T1000 (cell line): ENCODE measurements at places on chromosomes 2 and 18.

GRCh38 chr2:26725521-26725820, 32.9 kb downstream of the KCNK3 start:
- no peak for DNase-seq

GRCh38 chr2:226423498-226423960, 376.1 kb downstream of the IRS1 start:
- DNase-seq: no peak

DNA sequence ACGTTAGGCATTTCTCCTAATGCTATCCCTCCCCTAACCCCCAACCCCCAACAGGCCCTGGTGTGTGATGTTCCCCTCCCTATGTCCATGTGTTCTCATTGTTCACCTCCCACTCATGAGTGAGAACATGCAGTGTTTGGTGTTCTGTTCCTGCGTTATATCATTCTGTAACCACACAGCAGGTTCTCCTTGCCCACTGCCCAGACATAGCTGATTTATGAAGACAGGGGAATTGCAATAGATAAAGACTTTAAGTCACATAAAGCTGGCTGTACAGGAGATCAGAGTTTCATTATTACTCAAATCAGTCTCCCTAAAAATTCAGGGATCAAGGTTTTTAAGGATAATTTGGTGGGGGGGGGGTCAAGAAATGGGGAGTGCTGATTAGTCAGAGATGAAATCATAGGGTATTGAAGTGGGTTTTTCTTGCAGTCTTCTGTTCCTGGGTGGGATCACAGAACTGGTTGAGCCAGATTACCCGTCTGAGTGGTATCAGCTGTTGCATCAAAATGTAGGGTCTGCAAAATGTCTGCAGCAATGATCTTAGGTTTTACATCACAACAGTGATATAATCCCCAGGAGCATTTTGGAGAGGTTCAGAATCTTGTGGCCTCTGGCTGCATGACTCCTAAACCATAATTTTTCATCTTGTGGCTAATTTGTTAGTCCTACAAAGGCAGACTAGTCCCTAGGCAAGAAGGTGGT, 392.1 kb upstream of the KCNJ3 start:
- no peak for DNase-seq

DNA sequence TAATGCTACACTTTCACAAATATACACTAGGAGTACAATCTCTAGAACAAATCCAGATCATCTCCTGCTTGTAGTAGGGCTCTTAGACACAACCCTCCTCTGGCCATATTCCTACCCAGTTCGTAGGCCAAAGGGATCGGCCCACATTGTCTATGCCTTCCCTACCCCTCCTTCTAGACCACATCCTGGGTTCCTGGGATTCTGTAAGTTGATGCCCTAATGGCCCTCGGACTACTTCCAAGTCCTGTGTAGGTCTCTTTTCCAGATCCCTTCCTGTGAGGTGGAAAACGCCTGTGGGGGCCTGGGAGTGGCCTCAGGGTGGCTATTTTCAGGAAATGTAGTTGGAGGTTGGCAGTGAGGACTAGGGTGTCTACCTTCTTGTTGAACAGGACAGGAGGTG, 289.7 kb downstream of the ZNF385B start:
- no peak for DNase-seq

DNA sequence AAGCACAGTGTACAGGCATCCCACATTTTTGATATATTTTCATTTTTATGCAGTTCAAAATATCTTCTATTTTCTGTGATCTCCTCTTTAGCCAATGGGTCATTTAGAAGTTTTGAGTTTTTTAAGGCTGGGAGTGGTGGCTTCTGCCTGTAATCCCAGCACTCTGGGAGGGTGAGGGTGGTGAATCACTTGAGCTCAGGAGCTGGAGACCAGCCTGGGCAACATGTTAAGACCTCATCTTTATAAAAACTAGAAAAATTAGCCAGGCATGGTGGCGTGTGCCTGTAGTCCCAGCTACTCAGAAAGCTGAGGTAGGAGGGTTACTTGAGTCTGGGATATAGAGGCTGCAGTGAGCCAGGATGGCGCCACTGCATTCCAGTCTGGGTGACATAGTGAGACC, 17.8 kb downstream of the UBR3 start:
- DNase-seq: no peak

DNA sequence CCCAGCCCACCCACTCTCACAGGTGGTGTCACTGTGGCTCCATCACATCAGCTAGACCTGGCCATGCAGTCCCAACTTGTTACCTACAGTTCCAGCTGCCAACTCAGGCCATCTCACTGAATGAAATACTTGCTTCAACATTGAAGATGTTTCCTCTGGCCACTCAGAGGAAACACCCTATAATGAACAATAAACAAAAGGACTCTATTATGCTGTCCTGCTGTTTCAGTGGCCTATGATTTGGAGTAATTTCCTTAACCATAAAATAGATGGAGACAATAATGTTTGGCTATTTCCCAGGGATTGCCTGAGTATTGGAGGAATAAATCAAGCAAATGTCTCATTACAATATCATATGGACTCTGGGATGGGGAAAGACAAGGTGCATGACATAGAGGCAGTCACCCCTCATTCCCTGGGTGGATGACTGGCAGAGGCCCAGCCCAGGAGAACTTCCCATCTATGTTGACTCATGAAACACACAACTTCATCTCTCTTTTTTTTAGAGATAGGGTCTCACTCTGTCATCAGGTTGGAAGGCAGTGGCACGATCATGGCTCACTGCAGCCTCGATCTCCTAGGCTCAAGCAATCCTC, 134.4 kb downstream of the TGIF1 start:
- no peak for DNase-seq

- no peak for DNase-seq
Observed at GRCh38 chr2:143824791-143825190, 695.1 kb downstream of the ZEB2 start.

DNA sequence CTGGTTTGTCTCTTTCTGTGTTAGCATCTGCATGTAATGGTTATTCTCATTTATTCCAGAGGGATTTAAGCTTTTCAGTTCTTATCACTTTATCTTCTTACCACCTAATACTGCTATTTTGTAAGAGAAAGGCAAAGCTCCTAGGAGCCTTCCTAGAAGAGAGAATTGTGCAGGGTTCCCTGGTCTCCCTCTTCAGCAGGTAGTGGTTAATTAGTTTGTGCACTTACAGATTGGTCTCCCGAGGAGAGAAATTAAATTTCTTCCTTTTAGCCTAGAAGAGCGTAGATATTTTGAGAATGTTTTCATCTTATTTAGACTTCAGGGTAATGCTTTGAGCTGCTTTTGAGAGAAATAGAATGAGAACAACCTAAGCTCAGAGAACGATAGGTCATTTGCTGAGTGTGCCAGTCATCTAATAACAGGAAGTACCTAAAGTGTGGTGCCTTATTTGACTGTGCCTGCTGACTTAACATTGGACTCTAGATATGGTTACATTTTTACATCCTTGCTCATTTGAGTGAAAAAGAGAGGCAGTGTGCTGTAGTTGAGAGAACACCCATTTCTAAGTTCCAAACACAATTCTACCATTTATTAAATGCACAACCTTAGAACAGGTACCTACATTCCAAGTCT, 651.4 kb downstream of the STK39 start:
- DNase-seq: no peak

DNA sequence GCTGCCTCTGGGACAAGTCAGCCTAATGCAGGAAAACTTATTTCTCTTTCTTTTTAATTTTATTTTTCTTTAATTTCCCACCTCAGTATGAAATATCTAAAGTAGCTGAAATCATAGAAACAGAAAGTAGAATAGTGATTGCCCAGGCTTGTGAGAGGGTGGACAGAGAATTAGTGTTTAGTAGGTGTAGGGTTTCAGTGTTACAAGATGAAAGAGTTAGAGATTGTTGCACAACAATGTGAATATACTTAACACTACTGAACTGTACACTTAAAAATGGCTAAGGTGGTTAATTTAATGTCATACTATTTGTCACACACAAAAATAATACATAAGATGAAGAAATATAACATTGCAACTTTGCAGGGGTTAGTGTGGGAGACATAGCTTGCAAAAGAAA, 80.8 kb downstream of the NAT8 start:
- DNase-seq: no peak

- DNase-seq: no peak
Observed at GRCh38 chr18:51064256-51064655, 34.2 kb downstream of the SMAD4 start.

DNA sequence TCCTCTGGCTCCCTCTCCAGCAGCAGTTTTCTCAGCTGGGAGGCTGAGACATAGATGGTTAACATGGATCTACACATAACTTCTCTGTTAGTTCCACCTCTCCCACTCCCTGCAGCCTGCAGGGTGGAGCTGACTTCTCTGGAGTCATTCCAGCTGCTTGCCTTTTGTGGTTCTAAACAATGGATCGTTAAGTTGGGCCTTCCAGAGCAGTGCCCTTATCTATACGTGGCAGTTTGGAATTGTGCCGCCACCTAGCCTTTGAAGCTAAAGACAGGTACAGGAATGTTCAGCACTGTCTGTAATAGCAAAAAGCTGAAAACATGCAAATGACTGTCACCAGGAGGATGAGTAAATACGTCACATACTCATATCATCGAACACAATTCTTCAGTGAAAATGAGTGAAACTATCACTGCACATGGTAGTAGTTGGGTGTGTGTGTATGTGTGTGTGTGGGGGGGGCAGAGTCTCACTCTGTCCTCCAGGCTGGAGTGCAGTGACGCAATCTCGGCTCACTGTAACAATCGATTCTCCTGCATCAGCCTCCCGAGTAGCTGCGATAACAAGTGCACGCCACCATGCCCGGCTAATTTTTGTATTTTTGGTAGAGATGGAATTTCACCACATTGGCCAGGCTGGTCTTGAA, 50.3 kb downstream of the SH2D6 start:
- no peak for DNase-seq

DNA sequence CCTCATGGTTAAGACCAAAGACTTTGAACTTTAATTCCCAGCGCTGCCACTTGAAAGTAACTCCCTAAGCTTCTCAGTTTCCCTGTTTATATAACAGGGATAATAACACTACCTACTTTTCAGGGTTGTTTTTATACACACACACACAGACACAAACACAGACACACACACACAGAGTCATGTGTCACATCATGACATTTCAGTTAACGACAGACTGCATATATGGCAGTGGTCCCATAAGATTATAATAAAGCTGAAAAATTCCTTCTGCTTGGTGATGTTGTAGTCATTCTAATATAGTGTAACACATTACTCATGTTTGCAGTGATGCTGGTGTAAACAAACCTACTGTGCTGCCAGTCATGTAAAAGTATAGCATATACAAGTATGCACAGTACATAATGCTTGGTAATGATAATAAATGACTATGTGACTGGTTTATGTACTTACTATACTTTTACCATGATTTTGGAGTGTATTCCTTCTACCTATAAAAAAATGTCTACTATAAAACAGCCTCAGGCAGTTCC, 89.2 kb upstream of the ITGA4 start:
- no peak for DNase-seq

DNA sequence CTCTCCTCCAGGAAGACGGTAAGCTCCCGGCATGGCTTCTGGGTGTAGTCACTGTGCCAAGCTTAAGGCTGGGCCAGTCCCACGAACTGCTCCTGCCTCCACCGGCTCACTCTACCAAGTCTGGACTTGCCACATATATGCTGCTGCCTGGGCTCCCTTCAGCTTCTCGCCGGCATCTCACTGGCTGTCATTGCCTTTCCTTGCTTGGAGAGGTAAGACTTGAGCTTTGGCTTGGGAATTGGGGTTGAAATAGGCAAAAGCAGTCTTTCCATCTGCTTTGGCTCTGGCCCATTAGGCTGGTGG, 481.0 kb downstream of the TGIF1 start:
- no peak for DNase-seq

- no peak for DNase-seq
Observed at GRCh38 chr2:99771681-99772333, 282.0 kb upstream of the REV1 start.

GRCh38 chr2:73451263-73451972, 65.8 kb downstream of the ALMS1 start:
- no peak for DNase-seq

GRCh38 chr2:220198896-220199295, 571.5 kb downstream of the SLC4A3 start:
- peak; percentile 31 for DNase-seq

DNA sequence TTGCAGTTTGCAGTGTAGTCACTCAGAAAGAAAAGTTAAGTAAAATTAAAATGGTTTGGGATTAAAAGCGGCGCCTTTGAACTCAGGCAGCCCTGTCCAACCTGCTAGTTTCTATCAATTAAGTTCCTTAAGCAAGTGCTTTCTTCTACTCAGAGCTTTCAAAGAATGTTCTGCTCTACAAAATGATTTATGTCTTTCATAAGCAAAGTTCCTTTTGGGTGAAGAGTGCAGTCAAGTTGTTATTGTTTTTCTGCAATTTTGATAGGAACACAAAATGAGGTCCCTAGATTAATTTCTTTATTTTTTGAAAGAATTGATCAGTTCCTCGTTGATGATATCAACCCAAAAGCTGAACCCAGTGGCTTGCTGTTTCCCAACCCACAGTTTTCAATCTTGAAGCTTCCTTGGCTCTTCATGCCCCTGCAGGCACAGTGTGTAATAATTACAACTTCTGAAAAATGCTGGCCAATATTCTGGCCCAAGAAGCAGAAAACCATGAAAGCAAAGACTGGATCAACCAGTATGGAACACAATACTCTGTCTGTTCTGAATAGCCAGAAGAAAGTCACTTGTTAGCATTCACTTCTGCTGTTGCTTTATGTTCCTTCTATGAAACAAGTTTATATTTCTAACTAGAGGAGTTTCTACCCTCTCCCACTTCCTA, 89.1 kb downstream of the TGIF1 start:
- DNase-seq: no peak

GRCh38 chr18:28999726-29000125, 822.8 kb upstream of the CDH2 start:
- no peak for DNase-seq

- no peak for DNase-seq
Observed at GRCh38 chr18:36594621-36595020, 234.2 kb downstream of the TPGS2 start.

DNA sequence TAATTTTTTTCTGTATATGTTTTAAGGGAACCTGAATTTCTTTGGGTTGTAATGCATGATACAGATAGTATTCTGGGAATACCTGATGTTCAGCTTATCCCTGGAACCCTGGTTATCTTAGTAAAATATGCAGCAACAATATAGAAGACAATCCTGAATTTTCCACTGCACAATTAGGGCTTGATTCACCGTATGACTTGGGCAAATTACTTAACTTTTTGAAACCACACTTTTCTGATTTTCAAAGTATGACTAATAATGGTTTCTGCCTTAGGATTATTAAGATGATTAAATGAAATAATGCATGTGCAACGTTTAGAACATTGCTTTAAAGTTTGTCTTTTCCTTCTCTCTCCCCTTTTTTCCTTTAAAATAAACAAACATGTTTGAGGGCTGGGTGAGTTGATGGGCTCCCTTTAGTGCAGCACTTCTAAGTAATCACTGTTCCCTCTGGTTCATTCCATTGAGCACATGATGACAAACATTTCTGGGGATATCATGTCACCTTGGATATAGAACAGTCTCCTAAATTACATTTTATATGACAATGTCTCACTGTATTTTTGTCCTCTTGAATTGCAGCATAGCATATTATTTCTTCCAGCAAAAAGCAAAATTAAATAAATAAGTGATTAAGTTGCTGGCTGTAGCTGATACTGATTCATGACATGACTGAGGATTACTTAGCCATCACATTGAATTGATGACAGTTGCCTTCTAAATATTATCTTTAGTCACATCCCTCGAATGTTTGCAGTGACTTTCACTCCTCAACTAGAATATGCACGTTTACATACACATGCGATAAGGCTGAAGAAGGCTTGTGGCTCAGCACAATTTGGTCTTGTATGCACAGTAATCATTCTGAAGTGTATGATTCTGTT, 254.5 kb downstream of the NEDD4L start:
- no peak for DNase-seq

GRCh38 chr2:84849271-84849952, 31.5 kb downstream of the TRABD2A start:
- peak; percentile 56 for DNase-seq

GRCh38 chr2:16284941-16285625, 344.7 kb downstream of the MYCN start:
- DNase-seq: no peak
